ENCODE measurements at places on chromosomes 1 and 21.

GRCh38 chr1:164637461-164638375, 78.7 kb downstream of the PBX1 start:
- H3K27ac ChIP-seq: no peak overlapping the region
- no peaks in the 10 kb centered on the region for H3K36me3 ChIP-seq
- H3K4me3 ChIP-seq: no peak overlapping the region

DNA sequence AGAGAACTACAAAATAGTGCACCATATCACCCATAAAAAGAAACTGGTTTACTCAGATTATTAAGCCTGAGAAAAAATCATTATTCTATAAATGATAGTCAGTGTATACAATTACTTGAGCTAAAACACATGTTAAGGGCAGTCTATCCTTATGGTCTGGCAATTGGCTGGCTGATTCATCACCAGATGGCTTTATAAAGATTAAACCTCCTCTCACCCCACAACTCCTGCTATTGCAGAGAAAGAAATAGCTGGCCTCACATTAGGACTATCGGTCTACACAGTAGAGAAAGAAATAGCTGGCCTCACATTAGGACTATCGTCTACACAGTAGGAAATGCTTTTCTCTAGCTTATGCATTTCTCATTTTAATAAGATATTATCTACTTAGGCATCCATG, 21.2 kb downstream of the CEP170 start:
- no peak for DNase-seq
- peaks cover 34% of the 10 kb centered on the region for H3K36me3 ChIP-seq
- H3K4me1 ChIP-seq: peaks cover 25% of the 10 kb centered on the region
- H3K27ac ChIP-seq: no peak overlapping the region
- peaks cover 1% of the 10 kb centered on the region for H3K27me3 ChIP-seq
- H3K4me3 ChIP-seq: no peak overlapping the region

- H3K27ac ChIP-seq: peak overlapping the region; percentile 84
- H3K36me3 ChIP-seq: peaks cover 7% of the 10 kb centered on the region
- peaks cover 15% of the 10 kb centered on the region for H3K4me1 ChIP-seq
- peak overlapping the region; percentile 97 for H3K4me3 ChIP-seq
These were observed 1.0 kb downstream of the ZBTB48 start for GRCh38 chr1:6580593-6581409.

DNA sequence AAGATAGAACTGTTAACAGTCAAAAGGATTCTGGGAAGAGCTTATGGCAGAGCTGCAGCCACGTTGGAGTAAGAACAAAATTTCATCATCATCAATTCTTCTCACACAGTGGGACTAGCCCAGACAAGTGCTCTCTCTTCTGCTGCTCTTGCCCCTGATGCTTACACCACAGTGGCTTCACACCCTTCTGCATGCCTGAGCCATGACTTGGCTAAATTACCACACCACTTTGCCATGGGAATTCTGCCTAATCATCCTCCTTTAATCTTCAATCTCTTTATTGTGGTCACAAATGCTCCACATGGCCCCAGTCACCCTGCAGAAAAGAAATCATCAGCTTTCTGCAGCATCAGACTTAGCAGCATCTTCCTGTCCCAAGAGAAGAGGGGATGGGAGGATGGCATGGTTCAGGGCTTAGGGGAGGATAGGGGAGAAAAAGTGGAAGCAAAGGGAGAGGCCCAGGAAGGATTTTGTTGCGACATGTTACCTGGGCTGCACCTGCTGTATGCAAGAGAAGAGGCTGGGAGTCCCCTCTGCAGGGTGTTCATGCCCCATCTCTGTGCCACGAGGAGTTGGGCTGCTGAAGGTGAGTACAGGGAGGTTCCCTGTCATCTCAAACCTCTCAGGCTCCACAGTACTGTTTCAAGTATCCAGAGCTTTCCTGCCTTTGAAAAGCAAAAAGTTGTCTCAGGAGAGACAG, 9.0 kb upstream of the RPTN start:
- peaks cover 24% of the 10 kb centered on the region for H3K4me1 ChIP-seq
- peaks cover 1% of the 10 kb centered on the region for H3K27me3 ChIP-seq
- no peak overlapping the region for H3K27ac ChIP-seq
- DNase-seq: no peak

DNA sequence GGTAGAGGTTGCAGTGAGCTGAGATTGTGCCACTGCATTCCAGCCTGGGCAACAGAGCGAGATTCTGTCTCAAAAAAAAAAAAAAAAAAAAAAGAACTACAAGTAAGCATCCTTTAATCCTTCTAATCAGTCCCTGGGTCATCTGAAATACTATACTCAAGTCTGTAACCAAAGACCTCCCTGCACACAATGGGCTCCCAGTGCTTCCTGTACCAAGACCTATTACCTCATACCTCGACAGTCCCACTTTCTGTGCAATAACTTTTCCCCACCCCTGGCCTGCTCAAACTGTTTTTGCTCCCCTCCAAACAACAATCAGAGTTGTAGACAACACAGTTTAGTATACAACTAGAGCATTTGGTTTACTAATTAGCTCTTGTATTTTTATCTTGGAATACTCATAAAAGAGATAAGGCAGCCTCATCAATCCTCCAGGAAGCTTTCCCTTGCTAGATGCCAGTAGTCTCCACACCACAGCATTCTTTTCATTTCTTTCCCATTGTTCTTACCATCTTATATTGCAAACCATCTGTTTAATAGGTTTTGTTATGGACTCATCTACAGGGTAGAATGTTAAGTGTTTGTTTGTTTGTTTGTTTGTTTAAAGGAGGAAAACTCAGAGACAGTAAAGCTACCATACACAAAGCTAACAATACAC, 19.2 kb upstream of the RLF start:
- no peaks in the 10 kb centered on the region for H3K27me3 ChIP-seq
- DNase-seq: peak; percentile 20
- H3K4me3 ChIP-seq: peak overlapping the region; percentile 2

- peaks cover 3% of the 10 kb centered on the region for H3K36me3 ChIP-seq
- no peak for DNase-seq
- H3K4me3 ChIP-seq: no peak overlapping the region
- H3K27me3 ChIP-seq: peaks cover 10% of the 10 kb centered on the region
- no peaks in the 10 kb centered on the region for H3K4me1 ChIP-seq
- H3K27ac ChIP-seq: no peak overlapping the region
These were observed 9.1 kb downstream of the COL8A2 start for GRCh38 chr1:36115931-36116330.

DNA sequence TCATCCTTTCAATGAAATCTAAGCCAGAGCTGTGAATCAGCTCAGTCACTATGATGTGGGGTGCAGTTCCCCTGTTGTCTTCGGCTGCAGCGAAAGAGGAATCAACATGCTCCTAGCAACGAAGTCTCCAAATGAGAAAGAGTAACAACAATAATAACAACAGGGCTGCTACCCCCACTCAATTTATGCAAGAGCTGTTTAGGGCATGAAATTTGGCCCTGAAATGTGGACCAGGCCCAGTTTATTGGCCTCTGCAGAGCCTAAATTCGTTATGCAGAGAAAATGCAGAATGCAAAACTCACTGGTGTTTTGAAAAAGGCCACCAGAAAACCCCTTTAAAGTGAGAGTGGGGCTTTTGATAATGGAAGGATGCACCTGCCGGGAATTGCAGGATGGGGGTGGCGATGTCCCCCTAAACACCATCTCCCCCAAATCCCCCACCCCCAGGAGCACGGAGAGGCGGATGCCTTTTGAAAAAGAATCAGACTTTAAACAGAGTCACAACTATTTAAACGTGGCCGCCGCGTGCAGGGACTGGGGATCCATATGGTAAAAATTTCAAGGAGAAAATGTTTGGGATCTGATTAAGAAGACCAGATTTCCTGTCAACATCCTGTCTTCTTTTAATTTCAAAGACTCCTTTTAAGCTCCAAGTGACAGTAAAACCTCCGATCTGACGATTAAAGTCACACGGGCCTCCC, 1.9 kb downstream of the RUNX3 start:
- H3K4me3 ChIP-seq: peak overlapping the region; percentile 85
- DNase-seq: no peak
- H3K27me3 ChIP-seq: peaks cover 20% of the 10 kb centered on the region
- H3K4me1 ChIP-seq: peaks cover 31% of the 10 kb centered on the region
- peaks cover 3% of the 10 kb centered on the region for H3K36me3 ChIP-seq

DNA sequence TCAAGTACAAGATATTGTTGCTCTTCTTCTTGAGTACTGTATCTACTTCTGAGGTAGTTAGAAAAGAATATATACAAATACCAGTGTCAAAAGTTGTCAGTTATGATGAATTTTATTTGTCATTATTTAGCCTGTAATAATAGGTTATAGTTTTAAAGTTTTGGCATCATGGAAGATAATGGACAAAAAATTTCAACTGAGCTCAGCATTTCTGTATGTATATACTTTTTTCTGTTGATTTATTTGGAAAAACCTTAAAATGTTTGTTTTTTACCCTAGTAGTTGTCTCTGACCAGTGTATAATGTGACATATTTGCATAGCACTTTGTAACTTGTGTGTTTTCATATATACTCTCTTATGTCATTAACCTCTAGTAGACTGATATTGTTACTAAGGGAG, 11.1 kb downstream of the SLC35A3 start:
- peaks cover 9% of the 10 kb centered on the region for H3K36me3 ChIP-seq
- H3K4me1 ChIP-seq: no peaks in the 10 kb centered on the region

DNA sequence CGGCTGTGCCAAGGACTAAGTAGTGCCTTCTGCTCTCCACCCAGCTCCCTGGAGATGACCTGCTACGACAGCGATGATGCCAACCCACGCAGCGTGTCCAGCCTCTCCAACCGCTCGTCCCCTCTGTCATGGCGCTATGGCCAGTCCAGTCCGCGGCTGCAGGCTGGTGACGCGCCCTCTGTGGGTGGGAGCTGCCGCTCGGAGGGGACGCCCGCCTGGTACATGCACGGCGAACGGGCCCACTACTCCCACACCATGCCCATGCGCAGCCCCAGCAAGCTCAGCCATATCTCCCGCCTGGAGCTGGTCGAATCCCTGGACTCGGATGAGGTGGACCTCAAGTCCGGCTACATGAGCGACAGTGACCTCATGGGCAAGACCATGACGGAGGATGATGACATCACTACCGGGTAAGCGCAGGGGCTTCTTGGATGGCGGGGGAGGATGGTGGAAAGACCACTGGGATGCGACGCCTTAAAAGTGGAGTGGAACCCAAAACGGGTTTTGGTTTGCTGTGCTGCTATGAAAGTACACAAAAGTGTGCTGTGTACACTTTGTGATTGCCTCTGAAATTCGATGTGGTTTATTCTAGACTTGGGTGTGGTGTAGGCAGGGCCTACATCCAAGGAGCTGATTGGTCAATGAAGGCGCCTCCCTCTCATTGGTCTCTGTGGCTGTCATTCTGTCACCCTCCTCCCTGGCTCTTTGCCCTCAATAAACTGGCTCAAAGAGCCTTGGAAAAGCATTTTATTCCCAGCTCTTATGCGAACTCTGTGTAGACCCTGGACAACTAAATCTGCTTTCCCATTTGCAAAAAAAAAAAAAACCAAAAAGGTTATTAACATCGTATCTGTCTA, 110.4 kb upstream of the IPO9 start:
- peak overlapping the region; percentile 23 for H3K27ac ChIP-seq
- H3K4me3 ChIP-seq: peak overlapping the region; percentile 47
- peaks cover 29% of the 10 kb centered on the region for H3K36me3 ChIP-seq
- H3K27me3 ChIP-seq: peaks cover 11% of the 10 kb centered on the region

GRCh38 chr1:157090196-157090647, 9.4 kb downstream of the ETV3L start:
- no peaks in the 10 kb centered on the region for H3K36me3 ChIP-seq
- H3K4me3 ChIP-seq: no peak overlapping the region
- DNase-seq: peak; percentile 90
- no peak overlapping the region for H3K27ac ChIP-seq
- no peaks in the 10 kb centered on the region for H3K4me1 ChIP-seq
- peaks cover 3% of the 10 kb centered on the region for H3K27me3 ChIP-seq

DNA sequence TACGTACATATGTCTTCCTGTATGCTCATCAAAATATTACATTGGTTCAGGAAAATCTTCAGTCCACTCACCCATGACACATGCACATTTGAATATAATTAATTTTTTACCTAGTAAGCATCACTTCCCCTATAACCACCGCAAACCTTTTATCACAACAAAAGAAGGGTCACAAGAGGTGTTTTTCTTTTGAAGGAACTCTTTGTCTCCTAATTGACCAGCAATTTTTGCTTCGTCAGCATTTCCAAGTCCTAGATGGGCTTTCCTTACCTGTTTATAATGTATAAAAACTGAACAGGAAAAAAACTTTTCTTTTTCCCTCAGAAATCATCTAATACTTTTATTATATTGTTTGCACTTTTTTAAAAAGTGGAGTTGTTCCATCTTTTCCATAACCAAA, 631.3 kb downstream of the PLA2G4A start:
- H3K4me3 ChIP-seq: no peak overlapping the region
- no peaks in the 10 kb centered on the region for H3K36me3 ChIP-seq
- no peaks in the 10 kb centered on the region for H3K27me3 ChIP-seq
- H3K4me1 ChIP-seq: no peaks in the 10 kb centered on the region
- H3K27ac ChIP-seq: no peak overlapping the region

GRCh38 chr1:93750955-93751354, 69.3 kb upstream of the BCAR3 start:
- peak overlapping the region; percentile 25 for H3K27ac ChIP-seq
- peaks cover 24% of the 10 kb centered on the region for H3K4me1 ChIP-seq
- H3K36me3 ChIP-seq: peaks cover 4% of the 10 kb centered on the region
- H3K4me3 ChIP-seq: no peak overlapping the region
- peak; percentile 8 for DNase-seq

DNA sequence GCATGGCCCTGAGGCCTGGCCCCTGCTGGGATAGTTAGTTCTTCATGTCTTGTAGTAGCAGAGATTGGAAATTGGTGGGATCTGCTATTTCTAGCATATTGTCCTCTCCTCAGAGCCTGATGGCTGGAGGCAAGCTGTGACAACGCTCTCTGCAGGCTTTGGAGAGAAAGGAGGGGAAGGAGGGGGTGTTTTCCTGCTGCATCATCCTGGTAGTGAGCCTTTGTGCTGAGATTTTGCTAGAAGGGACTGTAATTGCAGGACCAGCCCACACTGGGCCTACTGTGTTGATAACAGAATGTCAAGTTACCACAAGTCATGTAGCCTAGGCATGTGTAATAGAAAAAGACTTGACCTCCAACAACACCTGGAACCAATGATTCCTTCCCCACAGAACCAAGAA, 351.0 kb downstream of the SIPA1L2 start:
- no peak overlapping the region for H3K4me3 ChIP-seq
- no peak overlapping the region for H3K27ac ChIP-seq
- peaks cover 15% of the 10 kb centered on the region for H3K4me1 ChIP-seq
- H3K27me3 ChIP-seq: peaks cover 4% of the 10 kb centered on the region
- no peak for DNase-seq
- no peaks in the 10 kb centered on the region for H3K36me3 ChIP-seq

DNA sequence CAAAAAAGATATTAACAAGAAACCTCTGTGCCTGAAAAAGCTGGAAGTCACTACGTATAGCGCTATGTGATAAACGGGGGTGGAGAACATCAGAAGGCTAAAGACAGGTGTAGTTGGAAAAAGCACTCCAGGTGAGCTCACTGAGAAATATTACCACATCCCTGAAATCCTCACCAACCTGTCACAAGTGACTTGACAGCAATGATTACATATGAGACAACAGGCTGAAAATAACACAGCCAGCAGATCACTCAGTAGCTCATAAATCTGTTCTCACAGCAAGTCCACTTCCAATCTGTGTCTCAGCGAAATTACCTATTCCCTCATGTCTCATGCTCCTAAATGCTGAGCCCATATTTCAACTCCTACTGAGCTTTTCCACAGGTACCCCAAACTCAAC, 120.5 kb downstream of the UBR4 start:
- H3K4me3 ChIP-seq: no peak overlapping the region
- no peak overlapping the region for H3K27ac ChIP-seq

GRCh38 chr1:164579381-164579780, 20.4 kb downstream of the PBX1 start:
- H3K27me3 ChIP-seq: peaks cover 4% of the 10 kb centered on the region
- peaks cover 29% of the 10 kb centered on the region for H3K4me1 ChIP-seq
- no peak for DNase-seq
- H3K4me3 ChIP-seq: no peak overlapping the region
- peaks cover 4% of the 10 kb centered on the region for H3K36me3 ChIP-seq
